Neural crest cell (in vitro differentiated cells): ENCODE measurements at places on chromosomes 2 and 18.

DNA sequence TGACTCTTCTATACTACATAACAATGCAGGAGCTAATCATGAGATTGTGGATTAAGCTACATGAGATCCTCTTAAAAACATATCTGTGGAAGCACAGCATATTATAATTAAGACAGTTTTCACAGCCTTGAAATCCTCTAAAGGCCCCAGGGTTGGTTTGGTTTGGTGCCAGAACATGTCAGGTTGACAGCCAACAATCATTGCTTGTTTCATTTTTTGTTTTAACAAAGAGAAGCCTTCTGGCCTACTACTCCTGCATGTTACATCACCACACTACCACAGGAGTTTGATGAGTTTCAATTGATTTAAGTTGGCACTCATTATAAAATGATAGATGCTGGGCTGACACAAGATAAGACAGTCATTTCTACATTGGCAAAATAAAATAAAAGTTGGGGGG lies 255.9 kb upstream of the ERBB4 start:
- DNase-seq: no peak

DNA sequence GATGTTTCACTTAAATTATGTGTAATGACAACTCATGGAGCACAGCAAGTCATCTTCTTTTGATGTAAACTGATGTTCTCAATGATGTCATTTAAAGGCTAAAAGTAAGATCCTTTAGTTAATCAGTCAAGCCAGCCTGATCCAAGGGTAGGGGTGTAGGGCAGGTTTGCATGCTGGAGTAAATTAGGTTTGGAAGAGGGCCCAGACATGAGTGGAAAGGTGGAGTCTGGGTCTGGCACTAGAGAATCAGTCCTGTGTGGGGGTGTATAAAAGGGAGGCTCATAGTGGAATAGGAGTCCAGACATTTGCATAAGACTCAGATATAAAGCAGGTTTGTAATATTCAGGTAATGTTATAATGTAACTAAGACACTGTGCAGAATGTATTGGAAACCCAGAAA lies 88.8 kb upstream of the NYAP2 start:
- DNase-seq: no peak

DNA sequence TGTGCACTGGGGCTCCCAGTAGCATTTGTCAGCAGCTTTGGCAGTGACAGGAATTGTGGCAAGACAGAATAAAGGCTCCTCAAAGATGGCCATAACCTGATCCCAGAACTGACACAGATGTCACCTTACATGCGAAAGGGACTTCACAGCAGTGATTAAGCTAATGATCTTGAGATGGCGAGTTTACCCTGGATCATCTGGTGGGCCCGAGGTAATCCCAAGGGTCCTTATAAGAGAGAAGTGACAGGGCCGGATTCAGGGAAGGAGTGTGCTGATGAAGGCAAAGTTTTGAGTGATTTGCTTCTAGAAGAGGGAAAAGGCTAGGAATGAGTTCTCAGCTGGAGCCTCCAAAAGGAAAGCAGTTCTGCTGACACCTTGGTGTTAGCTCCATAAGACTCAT lies 333.9 kb downstream of the LPIN1 start:
- no peak for DNase-seq

- no peak for DNase-seq
Measured at GRCh38 chr2:169975221-169975620, 148.0 kb downstream of the UBR3 start.

DNA sequence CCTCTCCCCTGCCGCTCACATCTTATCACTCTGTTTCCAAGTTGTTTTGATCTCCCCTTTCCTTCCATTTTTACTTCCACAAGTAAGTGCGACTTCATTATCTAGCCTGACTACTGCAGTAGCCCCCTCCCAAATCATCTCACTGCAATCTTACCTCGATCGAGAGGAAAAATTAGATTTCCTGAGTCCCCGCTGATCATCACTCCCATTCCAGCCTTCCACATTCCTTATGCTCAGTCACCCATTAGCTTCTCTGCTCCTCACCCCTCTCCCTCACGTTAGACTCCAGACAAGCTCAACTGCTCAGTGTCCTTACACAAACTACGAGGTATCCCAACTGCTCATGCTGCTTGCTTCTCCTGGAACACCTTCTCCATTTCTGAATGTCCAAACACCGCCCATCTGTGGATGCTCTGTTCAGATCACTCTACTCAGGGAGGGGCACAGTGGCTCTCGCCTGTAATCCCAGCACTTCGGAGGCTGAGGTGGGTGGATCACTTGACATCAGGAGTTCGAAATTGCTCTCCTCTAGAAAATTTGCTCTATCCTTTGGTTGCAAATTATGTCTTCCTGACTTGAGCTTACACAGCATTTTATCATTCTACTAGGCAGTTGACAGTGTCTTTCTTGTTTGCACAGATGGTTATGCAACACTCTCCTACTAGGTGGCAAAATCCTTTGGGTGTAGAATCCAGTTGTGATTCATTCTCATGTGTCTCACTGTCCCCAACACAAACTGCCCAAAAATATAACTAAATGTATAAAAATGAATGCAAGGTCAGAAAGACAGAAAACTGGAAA lies 96.5 kb downstream of the INO80D start:
- DNase-seq: no peak
